Effector memory CD4-positive, alpha-beta T cell (primary cell): ENCODE measurements at places on chromosomes 4 and X.

- DNase-seq, result no peak
Measured at GRCh38 chrX:57367649-57368048, 81.1 kb downstream of the FAAH2 start.

- DNase-seq, result no peak
Measured at GRCh38 chr4:152935631-152936445, at the start of gene FHDC1. TSS of gene FHDC1 (plus strand) at chr4:152936323. CDS start at chr4:152943058, 6,735 bp downstream.

DNA sequence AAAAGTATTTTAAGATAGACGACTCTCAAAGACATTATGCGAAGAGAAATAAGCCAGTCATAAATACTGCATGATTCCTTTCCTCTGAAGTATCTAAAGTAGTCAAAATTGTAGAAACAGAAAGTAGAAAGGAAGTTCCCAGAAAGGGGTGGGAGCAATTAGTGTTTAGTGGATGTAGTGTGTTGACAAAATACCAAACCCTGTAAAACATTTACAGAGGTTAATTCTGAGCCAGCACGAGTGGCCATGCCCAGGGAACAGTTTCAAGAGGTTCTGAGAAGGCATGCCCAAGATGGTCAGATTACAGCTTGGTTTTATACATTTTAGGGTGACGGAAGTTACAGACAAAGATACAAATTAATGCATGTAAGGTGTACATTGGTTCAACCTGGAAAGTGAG lies 34.4 kb upstream of the SLC25A4 start:
- DNase-seq, result no peak

DNA sequence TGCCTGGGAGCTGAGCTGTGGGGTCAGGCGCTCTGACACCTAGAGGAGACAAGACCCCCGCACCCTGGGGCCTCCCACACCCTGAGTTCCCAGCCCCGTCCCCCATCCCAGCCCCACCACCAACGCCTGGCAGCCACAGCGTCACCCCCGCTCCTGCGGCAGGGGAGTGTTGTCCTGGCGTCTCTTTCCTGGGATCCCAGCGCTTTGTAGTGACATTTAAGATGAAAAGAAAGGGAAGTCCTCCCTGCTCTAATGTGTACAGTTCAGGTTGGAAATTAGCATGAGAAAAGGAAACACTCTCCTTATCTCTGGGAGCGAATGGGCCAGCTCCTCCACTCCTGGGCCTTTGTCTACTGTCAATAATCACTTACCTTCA lies 112.1 kb downstream of the FAM53A start:
- no peak for DNase-seq

- no peak for DNase-seq
Measured at GRCh38 chr4:86749121-86749520, 100.1 kb downstream of the SLC10A6 start.

DNA sequence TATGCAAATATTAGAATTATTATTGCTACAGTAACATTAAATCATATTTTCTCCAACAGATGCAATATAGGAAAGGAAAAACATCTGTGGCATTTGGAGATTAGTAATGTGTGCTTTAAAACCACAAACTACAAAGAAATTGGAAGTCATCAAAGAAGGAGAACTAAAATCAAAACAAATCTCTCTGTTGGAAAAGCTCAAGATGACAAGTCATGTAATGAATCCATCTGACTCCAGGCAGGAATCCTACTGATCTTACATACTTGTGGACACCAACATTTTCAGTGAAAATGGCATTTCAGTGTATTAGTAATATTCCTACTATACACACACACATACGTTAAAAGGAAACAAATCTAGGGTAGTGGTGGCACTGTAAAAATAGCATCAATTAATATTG lies 98.2 kb downstream of the SLC39A8 start:
- no peak for DNase-seq

- DNase-seq, result no peak
Measured at GRCh38 chr4:180028682-180029081, 2214.5 kb upstream of the TENM3 start.

- DNase-seq, result no peak
Measured at GRCh38 chr4:153634738-153635353, 49.2 kb upstream of the TLR2 start.

DNA sequence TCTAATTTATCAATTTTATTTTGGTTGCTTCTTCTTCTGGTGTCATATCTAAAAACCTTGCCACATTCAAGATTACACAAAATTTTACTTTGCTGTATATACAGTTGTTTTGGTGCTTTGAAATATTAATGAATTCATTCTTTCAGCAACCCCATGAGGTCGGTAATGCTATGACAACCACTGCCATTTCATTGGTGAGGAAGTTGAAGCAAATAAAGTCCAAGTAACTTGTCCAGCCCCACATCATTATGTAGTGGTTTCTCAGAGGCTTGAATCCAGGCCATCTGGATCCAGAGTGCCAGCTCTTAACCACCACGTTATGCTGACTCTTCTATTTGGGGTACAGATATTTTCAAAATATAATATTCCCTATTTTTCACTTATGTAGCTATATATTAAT lies 42.2 kb downstream of the UGT2A3 start:
- no peak for DNase-seq

GRCh38 chrX:85619962-85620361 lies 240.5 kb upstream of the POF1B start:
- no peak for DNase-seq

GRCh38 chr4:156999175-156999517 lies 27.5 kb upstream of the PDGFC start:
- no peak for DNase-seq

GRCh38 chr4:98850937-98851336 lies 78.0 kb downstream of the EIF4E start:
- no peak for DNase-seq

DNA sequence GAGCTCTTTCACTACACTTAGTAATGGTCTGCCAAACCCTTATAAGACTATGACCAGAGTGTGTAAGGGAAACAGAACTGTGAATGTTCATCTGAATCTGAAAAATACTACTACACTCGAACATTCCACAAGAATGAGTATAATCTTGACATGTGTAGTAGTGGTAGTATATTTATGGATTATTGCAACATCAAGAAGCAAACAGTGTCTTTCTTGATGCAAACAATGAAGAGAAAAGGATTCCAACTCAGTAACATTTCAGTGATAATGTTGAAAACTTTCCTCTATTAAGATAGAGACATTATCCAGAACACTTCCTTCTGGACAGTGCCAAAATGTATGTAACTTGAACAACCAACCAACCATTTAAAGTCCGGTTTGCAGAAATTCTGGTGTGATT lies 394.7 kb upstream of the CPEB2 start:
- no peak for DNase-seq

GRCh38 chr4:145538596-145538995 lies 56.9 kb downstream of the SMAD1 start:
- DNase-seq, result no peak

DNA sequence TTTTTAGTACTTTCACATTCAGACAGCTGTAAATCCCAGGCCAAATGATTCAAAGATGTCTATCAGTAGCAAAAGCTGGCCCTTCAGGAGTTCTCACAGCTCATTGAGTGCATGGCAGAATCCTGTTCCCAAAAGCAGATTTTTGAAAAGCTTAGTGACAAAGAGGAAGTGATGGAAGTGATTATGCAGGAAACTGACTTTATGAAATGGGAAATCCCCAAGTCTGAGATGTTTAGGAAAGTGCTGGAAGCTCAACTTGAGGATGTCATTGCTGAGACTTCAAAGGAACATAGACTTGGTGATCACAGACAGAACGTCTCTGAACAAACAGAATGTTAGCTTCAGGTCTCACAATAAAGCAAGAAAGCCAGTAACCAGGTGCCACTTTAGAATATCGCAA lies 51.0 kb upstream of the CFAP47 start:
- DNase-seq, result no peak
